Activated naive CD4-positive, alpha-beta T cell treated with anti-CD3 and anti-CD28 coated beads for 36 hours (primary cell): ENCODE measurements at places on chromosomes 16 and 17. TPM values are rescaled to one million over a fixed set of nuclear protein-coding genes. Genes with fewer than 3 reads are reported as not detected.

- peaks cover 11% of the 10 kb centered on the region for H3K27me3 ChIP-seq
- H3K4me3 ChIP-seq, result no peak overlapping the region
- H3K4me1 ChIP-seq, result no peaks in the 10 kb centered on the region
- H3K27ac ChIP-seq, result no peak overlapping the region
Measured at GRCh38 chr17:65222214-65222738, 85.1 kb downstream of the RGS9 start.

GRCh38 chr17:73318836-73319235 is 7.0 kb upstream of the CDC42EP4 start:
- no peaks in the 10 kb centered on the region for H3K4me1 ChIP-seq
- H3K27ac ChIP-seq, result no peak overlapping the region
- H3K27me3 ChIP-seq, result no peaks in the 10 kb centered on the region
- DNase-seq, result no peak
- no peaks in the 10 kb centered on the region for H3K36me3 ChIP-seq
- no peak overlapping the region for H3K4me3 ChIP-seq

DNA sequence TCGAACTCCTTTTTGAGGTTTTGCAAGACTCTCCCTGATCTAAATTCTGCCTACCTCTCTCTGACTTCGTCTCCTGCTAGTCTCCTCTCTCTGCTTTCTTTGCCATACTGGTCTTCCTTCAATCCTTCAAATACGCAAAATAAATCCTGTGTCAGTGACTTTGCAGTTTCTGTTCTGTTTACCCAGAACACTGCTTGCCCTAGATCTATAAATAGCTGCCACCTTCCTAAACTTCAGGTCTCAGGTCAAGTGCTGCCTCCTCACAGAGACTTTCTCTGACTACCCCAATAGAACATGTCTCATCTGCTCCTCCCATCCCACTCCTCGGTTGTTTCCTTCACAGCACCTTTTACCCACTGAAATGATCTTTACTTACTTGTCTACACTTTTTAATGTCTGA is 78.9 kb downstream of the TRIM37 start:
- no peaks in the 10 kb centered on the region for H3K27me3 ChIP-seq
- H3K27ac ChIP-seq, result no peak overlapping the region

DNA sequence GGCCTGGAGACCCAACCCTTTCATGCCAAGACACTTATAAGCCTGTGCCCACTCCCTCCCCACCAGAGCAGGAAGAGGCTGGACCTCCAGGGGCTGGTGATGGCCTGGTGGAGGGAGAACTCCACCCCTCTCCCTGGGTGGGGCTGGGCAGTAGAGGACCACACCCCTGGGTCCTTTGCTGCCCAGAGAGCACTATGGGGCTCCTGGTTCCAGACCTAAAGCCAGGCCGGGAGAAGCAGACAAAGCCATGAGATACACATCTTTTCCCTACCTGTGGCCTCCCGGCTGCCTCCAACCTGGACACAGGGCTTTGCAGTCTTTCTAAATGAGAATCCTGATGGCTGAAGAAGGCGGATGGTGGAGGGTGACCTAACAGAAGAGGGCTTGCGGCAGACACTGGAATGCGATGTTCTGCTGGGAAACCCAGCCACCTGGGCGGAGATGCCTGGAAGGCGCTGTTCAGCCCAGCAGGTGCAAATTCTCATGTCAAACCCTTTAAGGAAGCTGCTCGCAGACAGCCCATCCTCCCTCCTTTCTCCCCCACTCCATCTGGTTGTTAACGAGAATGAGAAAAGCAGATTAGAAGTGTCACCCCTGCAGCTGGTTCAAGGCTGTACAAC is 43.9 kb upstream of the KIFC3 start:
- H3K27me3 ChIP-seq, result no peaks in the 10 kb centered on the region
- H3K27ac ChIP-seq, result no peak overlapping the region
- no peaks in the 10 kb centered on the region for H3K36me3 ChIP-seq
- no peak for DNase-seq
- H3K4me1 ChIP-seq, result peaks cover 8% of the 10 kb centered on the region

DNA sequence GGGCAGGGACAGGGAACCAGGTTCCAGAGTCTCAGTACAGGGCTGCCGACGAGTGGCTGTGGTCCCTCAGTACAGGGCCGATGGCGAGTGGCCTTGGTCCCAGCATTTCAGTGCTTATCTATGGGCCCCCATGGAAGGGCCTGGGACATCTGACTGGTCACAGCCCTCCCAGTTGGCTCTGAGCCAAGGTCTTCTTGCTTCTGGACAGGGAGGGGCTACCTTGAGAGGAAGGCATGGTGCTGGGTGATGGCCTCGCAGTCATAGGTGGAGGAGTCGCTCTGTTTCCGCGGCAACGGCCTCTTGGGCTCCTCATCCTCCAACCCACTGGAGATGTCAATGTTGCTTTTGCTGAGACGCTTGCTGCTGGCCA is 32.5 kb downstream of the PIMREG start:
- no peak overlapping the region for H3K27ac ChIP-seq
- H3K27me3 ChIP-seq, result no peaks in the 10 kb centered on the region
- DNase-seq, result no peak
- no peaks in the 10 kb centered on the region for H3K36me3 ChIP-seq

DNA sequence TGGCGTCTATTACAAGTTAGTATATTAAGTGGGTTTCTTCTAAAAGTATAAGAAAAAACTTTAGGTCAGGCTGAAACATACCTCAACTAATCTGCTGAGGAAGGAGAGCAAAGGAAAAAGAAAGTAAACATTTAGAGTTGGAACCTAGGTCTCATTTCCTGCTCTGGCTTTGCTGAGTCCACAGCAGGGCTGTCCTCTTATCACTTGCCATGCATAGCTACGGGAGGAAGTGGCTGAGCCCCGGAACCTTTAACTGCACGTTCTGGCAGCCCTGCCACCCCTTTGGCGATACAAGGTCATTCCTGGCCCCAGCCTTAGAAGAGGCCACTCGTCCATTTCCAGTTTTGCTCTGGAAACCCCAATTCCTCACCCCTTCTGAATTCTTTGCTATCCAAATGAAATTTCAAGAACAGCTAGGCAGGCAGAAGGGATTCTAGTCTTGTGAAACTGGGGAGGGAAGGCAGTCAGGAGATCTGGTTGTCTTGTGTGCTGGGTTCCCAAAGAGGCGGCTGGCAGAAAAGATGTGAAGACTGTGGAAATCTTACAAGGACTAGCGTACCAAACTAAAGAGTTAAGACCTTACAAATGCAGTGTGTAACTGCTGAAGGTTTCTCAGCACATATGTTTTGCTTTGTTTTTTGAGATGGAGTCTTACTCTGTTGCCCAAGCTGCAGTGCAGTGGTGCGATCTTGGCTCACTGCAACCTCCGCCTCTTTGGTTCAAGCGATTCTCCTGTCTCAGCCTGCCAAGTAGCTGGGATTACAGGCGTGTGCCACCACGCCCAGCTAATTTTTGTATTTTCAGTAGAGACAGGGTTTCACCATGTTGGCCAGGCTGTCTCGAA is 19.1 kb downstream of the WIPI1 start:
- DNase-seq, result peak; percentile 63
- H3K27me3 ChIP-seq, result no peaks in the 10 kb centered on the region
- peak overlapping the region; percentile 84 for H3K27ac ChIP-seq
- H3K36me3 ChIP-seq, result no peaks in the 10 kb centered on the region
- H3K4me3 ChIP-seq, result peak overlapping the region; percentile 55

DNA sequence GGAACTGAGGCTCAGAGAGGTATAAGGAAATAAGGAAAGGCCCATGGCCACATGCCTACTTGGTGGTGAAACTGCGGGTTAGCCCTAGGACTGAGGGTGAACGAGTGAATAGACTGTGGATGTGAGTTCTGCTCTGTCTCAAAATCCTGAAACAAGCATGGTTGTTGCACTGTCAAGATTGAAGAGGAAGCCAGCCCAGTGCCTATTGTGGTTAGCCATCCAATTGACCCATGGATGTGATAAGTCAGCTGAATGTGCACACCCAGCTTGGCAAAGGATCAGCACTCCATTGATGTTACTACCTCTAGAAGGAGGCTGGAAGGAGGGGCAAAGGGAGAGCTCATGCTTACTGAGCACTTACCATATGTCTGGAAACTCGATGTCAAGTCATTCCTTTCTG is 4.5 kb downstream of the TMEM114 start:
- H3K4me1 ChIP-seq, result peaks cover 10% of the 10 kb centered on the region
- H3K27me3 ChIP-seq, result peaks cover 39% of the 10 kb centered on the region
- no peak overlapping the region for H3K4me3 ChIP-seq

DNA sequence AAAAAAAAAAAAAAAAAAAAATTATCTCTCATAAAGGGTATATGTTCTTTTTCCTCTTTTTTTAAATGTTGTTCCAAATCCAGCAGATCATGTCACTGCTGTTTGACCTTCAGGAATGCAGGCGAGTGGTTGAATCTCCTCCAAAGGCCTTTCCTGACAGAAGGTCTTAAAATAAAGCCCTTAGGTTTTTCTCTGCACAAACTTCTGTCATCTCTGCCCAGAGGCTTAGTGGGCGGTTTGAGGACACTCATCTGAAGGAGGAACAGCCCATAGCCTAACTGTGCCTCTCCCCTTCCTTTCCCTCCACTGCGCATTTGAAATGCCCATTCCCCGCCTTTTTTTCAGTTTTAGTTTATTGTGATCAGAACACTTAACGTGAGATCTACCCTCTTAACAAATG is 270.2 kb downstream of the TMEM114 start:
- H3K4me1 ChIP-seq, result no peaks in the 10 kb centered on the region
- H3K27ac ChIP-seq, result no peak overlapping the region
- DNase-seq, result no peak

DNA sequence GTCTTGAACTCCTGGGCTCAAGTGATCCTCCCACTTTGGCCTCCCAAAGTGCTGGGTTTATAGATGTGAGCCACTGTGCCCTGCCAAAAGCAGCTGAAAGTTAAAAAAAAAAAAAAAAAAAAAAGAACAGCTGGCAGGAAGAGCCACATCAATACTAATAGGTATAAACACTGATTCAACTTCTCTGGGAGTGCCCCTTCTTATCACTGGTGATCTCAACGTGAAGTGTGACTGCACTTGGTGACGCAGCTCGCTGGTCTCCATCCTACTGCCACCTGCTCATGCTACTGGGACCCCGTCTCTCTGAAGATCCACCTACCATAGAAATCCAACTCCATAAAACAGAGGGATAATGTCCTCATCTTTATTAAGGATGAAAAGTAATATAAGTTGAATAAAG is 40.8 kb downstream of the RNF157 start:
- H3K4me3 ChIP-seq, result no peak overlapping the region
- DNase-seq, result peak; percentile 87
- peaks cover 35% of the 10 kb centered on the region for H3K36me3 ChIP-seq
- H3K27ac ChIP-seq, result peak overlapping the region; percentile 91
- peaks cover 74% of the 10 kb centered on the region for H3K4me1 ChIP-seq
- no peaks in the 10 kb centered on the region for H3K27me3 ChIP-seq

DNA sequence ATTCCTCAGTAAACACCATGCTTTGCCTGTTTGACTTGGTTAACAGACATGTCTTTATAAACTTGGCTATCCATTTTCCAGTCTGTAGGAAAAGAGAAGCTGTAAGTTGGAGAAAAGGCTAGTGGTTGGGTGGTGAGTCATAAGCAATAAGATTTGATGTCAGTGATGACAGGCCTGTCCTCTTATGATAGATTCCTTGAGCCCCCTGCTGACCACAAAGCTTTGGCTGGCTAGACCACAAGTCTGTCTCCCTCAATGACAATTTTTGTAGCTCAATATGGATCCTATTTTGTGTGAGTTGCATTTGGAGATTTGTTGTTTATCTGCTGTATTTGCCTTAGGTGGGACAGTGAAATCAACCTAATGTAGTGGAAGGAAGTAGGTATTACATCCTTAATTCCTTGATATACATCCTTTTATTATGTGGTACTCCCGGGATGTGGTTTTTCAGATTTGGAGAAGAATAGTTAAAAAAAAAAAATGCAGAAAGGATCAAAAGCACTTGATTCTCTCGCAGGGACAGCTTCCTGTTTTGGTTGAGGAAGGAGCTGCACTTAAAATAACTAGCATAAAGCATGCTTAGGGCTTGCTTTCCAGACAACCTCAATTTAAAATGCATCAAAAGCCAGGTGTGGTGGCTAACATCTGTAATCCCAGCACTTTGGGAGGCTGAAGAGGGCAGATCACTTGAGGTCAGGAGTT is 67.4 kb downstream of the SIAH1 start:
- peak; percentile 30 for DNase-seq
- peaks cover 25% of the 10 kb centered on the region for H3K36me3 ChIP-seq
- H3K4me1 ChIP-seq, result peaks cover 46% of the 10 kb centered on the region

GRCh38 chr17:56468840-56469239 is 124.7 kb upstream of the NOG start:
- H3K4me1 ChIP-seq, result no peaks in the 10 kb centered on the region
- H3K27ac ChIP-seq, result no peak overlapping the region
- H3K4me3 ChIP-seq, result no peak overlapping the region

GRCh38 chr16:57867000-57867561 is 64.8 kb upstream of the KIFC3 start:
- H3K4me1 ChIP-seq, result peaks cover 4% of the 10 kb centered on the region
- H3K4me3 ChIP-seq, result no peak overlapping the region
- peaks cover 11% of the 10 kb centered on the region for H3K27me3 ChIP-seq
- H3K36me3 ChIP-seq, result no peaks in the 10 kb centered on the region
- DNase-seq, result no peak

DNA sequence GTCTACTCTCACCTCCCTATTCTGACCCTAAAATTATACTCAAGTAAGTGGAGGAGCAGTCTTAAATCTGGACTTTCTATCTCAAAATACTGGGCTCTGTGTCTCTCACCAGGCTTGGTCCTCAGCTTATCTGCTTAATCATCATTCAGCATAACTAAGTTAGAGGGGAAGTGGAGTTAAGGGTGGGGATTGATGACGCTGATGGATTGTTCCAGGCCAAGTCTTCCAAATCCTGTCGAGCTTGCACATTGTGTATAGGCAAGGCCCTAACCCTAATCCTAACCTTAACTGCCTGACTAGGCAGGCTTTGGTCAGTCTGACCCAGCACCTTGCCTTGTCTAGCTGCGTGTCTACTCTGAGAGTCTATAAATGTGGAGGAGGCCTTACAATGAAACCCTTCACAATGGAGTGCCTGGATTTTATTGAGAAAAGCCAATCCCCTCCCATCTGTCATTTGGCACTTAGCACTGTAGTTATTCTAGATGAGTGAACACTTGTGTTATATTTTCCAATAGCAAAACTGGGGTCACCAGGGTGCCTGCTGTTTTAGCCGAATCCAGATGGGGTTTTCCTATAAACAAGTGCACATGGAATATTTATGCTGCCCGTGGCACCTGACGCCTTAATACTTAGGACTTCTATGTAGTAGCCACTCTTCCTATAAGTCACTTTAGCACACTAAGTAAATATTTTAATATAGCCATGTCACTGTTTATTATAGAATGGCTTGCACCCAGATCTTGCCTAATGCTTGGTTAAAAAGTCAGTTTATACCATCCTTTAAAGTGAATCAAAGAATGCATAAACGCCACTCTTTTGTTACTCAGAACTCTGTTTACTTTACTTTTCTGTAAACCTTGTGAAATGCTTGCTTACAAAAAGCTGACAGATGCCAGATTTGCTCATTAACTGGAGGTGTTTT is 193.2 kb upstream of the MYOCD start:
- DNase-seq, result no peak
- H3K27me3 ChIP-seq, result no peaks in the 10 kb centered on the region
- H3K4me1 ChIP-seq, result no peaks in the 10 kb centered on the region
- H3K4me3 ChIP-seq, result no peak overlapping the region
- H3K27ac ChIP-seq, result no peak overlapping the region

- peak overlapping the region; percentile 87 for H3K27ac ChIP-seq
- no peaks in the 10 kb centered on the region for H3K36me3 ChIP-seq
- DNase-seq, result peak; percentile 58
- peak overlapping the region; percentile 92 for H3K4me3 ChIP-seq
- H3K4me1 ChIP-seq, result peaks cover 63% of the 10 kb centered on the region
Measured at GRCh38 chr17:7477392-7478275, 1.8 kb downstream of the ZBTB4 start.

PPY gene
- not detected for total RNA-seq

SAP30BP gene
- total RNA-seq, result 68.3 TPM

MYL11 gene
- 0.67 TPM for total RNA-seq
